Pons (tissue), 1 donor: ENCODE measurements at places on chromosomes 1 and 21.

DNA sequence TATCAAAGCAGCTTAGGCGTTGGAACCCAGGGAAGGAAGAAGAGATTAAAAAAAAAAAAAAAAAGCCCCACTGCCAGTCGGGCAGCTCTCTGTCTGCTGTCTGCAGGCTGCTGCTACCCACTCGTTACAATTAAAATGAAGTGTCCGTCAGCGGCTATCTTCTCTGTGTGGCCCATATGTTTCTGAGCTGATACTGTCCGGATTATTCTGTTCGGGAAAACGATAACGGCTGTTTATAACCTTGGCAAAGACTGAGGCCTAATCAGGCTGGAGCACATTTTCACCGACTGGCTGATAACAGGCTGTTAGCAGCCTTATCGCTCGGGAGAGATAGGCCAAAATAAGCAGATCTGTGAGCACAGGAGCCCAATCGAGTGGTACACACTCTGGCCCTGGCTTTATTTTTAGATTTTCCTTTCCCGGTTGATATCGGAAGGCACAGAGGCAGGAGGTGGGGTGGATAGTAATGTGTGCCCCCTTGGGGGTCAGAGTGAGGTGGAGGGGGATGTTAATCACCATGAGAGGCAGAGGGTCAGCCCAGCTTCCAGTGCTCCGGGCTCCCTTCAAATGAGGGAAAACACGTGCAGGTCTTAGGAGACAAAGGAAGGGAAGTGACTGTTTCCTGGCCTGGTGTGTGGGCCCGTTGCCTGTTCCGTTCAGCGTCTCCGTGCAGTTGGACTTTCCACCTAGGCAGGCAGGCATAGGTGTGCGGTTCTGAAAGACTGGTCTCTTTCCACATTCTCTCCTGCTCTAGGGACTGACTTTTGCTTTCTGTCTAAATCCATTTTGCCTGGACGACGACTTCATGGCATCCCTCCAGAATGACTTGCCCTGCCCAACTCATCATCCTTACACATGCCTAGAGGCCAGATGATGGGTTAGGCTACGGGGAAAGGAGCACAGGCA lies 153.4 kb downstream of the PBX1 start:
- DNase-seq = no peak

DNA sequence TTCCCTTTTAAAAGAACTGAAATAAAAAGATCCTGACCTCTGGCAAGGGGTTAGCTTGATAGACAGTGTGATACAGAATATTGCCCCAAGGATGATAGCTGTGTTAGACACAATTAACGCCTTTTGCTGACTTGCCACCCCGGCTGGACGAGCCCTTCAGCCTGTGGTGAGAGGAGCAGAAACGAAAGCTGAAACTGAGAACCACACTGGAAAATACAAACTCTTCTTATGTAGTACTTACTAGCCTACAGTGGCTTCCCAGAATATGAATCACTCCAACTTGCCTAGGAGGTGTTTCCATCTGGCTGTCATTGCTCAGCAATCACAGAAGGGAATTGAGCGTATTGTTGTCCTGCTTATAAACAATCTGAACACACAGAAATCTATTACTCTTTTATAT lies 22.9 kb downstream of the SAMSN1 start:
- DNase-seq = peak; percentile 58

DNA sequence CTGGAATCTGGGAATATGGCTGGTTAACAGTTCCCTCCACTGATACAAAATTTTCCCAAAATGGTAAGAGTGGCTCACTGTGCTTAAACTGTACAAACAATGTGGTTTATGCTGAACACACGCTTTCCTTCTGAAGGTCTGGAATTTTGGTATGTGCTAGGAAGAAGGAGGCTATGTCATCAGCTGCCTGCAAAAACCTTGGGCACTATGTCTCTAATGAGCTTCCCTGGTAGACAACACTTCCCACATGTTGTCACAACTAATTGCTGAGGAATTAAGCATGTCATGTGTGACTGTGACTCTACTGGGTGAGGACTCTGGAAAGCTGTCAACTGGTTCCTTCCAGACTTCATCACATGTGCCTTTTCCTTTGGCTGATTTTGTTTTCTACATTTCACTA lies 29.2 kb downstream of the IPP start:
- no peak for DNase-seq

GRCh38 chr1:113391649-113392271 lies 1.4 kb downstream of the MAGI3 start:
- no peak for DNase-seq

DNA sequence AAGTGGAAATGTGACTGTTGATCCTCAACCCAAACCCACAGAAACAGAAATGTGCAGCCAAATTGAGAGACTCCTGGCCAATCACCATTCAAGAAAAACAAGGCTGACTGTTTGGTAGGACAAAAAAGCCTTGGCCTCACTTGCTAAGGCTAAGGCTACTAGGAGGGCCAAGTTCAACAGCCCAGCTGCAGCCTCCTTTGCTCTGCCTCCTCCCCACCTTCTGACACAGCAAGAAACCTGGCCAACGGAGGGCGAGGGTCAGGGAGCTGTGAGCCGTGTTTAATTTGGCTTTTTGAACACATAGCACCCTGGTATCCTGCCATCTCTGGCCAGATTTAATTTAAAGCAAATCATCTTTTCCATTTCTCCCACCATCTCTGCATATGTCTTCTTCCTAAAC lies 165.8 kb upstream of the RAB4A start:
- DNase-seq = no peak

GRCh38 chr1:152220166-152221163 lies 3.5 kb downstream of the HRNR start:
- no peak for DNase-seq

DNA sequence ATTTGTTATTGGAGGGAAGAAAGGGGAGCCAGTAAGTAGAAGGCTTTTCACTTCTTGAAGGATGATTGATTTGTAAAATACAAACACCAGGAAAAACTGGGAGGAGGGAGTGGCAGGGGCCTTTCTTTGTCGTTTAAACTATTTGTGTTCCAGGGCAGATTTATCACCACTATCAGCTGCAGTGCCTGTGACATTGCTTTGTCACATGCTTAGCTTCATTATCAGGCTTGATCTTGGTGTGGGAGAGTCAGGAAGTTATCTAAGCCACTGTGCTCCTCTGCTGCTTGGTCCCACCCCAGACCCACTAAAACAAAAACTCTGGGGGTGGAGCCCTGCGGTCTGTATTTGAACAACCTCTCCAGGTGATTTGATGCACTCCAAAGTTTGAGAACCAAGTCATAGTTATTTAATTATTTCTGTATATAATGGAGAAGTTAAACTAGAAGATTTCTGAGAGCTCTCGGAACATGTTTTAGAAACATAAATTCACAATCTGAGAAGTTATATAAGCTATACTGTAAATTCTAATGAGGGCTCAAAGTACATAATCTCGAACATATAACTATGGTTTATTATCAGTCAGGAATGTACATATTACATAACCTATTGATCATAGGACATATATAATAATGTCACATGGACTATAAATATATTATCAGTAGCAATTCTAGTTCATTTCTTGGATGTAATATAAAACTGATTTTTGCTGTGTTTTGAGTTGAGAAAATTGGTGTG lies 87.9 kb downstream of the CDC14A start:
- DNase-seq = no peak
